ENCODE measurements at places on chromosomes 16 and 17.

GRCh38 chr16:31519759-31520431 lies 7.8 kb upstream of the AHSP start:
- no peak for DNase-seq

DNA sequence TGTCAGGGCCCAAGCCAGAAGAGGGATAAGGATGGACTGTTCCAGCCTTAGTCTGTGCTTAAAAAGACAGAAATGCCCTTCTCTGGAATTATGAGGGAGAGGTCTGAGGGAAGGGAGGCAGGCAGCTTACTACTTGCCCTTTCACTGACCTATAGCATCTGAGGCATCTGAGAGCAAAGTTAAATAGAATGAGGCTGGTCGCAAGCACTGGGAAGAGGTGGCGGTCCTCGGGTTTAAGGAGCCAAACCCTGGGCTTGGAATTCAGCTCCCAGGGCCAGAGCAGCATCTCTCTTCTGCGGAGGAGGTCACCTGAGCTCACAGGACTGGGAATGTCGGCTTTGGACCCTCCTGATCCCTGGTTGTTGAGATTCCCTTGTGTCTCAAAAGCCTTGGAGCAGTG lies 3.1 kb upstream of the LIMD2 start:
- no peak for DNase-seq

- no peak for DNase-seq
Observed at GRCh38 chr16:51129105-51129504, 22.0 kb downstream of the SALL1 start.

GRCh38 chr17:6684460-6684783 lies 28.7 kb downstream of the SLC13A5 start:
- DNase-seq: no peak

- no peak for DNase-seq
Observed at GRCh38 chr16:48622456-48623303, 12.7 kb upstream of the N4BP1 start.

GRCh38 chr17:13560935-13561334 lies 40.8 kb downstream of the HS3ST3A1 start:
- no peak for DNase-seq

GRCh38 chr16:28125592-28125991 lies 62.1 kb upstream of the GSG1L start:
- no peak for DNase-seq

- no peak for DNase-seq
Observed at GRCh38 chr17:64653325-64653984, 8.7 kb downstream of the SMURF2 start.

DNA sequence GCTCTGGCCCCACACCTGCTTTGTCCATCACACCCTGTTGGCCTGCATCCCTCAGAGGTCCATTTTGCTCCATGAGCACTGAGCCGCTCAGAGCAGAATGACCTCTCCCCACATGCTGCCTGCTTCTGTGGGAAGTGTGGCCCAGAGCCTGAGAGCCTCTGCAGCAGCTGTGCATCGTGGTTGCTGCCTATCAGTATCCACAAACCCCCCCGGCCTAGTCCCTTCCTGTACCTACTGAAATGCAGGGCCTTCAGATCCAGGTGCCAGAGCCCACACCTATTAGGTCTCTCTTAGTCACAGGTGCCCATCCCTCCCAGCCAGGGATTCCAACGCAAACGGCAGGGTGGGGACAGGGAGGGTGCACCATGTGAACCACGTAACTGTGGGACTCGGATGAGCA lies 16.6 kb upstream of the TRPV3 start:
- no peak for DNase-seq

DNA sequence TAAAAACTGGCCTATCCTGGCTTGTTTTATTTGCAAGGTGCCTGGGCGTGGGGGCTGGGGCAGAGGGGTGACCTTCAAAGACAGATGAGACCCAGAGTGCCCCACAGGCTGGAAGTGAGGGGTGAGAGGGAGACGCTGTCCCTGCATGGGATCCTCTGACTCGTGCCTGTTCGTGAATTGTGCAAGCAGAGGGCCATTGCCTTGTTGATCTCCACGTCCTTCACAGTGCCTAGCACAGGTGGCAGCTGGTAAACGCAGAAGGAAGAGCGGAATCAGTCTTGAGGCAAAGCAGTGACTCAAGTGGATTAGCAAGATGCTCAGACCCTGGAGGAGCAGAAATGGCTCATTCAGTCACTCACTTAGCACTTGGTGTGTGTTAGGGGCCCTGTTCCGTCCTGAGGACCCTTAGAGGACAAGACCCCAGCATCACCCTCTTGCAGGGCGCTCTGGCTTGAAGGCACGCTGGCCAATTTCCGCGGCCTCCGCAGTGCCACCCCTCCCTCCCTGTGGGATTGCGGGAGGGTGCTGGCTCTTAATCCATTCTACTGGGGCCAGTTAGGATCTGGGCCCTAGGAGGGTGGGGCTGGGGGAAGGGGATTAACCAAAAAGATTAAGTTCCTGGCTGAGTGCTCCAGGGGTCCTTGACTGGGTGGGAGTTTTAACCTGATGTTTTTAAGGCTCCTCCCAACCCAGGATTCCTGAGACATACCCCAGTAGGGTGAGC lies 151.2 kb downstream of the CCDC182 start:
- no peak for DNase-seq

DNA sequence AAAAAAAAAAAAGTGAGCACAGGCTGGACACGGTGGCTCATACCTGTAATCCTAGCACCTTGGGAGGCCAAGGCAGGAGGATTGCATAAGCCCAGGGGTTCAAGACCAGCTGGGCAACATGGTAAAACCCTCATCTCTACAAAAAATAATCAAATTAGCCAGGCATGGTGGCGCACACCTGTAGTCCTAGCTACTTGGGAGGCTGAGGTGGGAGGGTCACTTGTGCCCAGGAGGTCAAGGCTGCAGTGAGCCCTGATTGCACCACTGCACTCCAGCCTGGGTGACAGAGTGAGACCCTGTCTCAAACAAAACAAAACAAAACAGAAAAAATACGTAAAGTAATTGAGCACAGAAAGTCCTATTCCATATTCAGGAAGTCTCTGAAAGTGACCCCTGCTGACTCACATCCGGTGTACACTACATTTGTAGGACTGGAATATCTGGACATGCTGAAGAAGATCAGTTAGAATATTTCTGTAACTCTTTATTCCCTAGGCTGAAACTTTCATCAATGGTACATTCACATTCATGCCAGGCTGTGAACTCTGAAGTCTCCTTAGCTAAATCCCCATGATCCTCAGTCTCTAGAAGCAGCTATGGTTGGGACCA lies 66.0 kb upstream of the HAS3 start:
- DNase-seq: no peak

DNA sequence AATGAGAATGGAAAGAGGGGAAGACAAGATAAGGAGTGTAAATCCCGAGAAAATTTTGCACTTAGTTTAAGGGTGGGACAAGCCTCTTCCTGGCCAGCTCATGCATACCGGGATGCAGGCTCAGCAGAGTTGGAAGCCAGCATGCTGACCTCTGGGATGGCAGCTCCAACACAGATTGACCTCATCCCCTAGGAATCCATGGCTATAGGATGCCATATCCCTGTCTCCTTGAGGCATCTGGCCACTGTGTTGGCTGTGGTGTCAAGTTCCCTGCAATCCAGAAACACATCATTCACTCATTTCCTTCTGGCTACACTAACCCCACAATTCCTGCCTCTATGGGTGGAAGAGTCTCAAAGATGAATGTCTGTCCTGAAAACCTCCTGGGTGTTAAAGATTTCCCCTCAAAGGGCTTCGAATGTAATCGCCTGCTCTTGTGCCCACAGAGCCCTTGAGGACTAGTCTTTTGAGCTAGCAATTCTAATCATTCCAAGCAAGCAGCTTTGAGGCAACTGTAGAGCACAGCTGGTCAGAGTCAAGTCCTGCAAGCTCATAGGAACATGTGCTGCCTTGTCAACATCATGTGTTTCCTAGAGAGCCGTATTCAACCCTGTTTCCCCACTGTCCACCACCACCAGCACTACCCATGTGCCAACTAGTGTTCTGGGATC lies 141.4 kb downstream of the PMP22 start:
- no peak for DNase-seq

- DNase-seq: no peak
Observed at GRCh38 chr16:83907631-83908250, 8.8 kb downstream of the MLYCD start.

DNA sequence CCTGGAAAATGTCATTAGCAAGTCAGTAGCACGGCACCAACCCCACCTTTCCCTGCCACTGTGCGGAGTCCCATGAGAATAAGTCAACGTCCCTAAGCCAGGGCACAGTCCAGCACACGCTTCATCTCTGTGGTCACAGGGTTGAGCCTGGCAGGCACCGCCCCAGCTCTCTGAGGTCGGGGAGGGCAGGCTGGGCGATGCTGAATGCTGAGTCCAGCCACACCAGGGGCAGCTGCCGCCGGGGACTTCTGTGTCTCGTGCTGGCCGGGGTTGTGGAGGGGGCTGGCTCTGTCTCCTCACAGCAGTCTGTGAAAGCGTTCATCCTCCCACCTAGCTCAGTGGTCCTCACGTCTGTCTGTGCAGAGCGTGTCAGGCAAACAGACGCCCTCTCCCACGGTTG lies 53.2 kb downstream of the BANP start:
- no peak for DNase-seq

GRCh38 chr17:54932711-54933110 lies 32.1 kb downstream of the TOM1L1 start:
- no peak for DNase-seq

- DNase-seq: peak; percentile 42
Observed at GRCh38 chr17:70074956-70075355, at the start of gene KCNJ16. TSS of gene KCNJ16 (plus strand) at chr17:70075225. CDS start at chr17:70132088, 56,863 bp downstream.

DNA sequence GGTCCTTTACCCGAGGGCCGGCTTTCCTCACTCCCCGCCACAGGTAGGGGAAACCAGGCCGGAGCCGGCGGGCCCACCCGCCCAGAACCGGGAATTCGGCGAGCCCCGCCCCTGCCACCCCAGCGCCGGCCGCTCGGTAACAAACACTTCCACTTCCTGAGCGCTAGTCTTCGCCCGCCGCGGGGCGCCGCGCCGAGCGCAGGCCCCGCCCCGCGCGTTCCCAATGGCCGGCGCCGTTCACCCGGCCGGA lies 224 bp upstream of the NHERF1 start:
- no peak for DNase-seq

- DNase-seq: no peak
Observed at GRCh38 chr16:50667497-50668367, 13.4 kb downstream of the SNX20 start.

DNA sequence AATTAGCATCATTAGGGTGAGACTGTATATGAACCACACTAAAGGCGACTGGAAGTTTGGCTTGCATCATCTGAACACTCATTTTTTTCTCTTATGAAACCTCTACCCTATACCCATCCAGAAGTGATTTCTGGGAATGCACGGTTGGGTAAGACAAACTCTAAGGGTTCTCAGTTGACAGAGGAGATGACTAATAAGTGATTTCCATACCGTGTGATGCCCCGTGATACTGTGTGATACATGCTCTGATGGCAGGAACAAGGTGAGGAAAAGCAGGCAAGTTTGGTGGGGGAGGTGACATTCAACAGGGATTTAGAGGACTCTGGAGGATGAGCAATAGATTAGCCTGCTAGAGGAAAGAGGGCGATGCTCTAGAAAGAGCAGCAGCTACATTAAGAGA lies 156.4 kb upstream of the CCL2 start:
- DNase-seq: no peak

DNA sequence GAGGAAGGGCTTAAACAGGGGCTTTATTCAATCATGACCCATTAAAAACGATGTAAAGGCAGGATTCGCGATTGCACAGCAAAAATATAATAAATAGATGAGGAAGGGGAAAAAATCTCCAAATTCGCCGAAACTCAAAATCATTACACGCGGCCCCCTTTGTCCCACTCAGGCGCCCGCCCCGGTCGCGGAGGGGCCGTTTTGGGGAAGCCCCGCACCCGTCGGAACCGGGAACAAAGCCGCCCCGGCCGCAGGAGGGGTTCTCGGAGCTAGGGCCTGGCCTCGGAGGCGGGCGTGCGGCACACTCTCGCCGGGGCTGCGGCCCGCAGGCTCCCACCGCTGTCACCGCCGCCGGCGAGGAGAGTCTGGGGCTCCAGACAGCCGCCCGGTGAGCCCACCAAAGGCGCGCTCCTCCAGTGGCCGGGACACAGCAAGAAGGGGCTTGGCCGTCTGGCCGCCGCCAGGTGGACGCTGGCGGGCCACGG lies 521 bp downstream of the C16orf87 start:
- no peak for DNase-seq

- DNase-seq: no peak
Observed at GRCh38 chr17:57004944-57005579, 27.1 kb downstream of the SCPEP1 start.

DNA sequence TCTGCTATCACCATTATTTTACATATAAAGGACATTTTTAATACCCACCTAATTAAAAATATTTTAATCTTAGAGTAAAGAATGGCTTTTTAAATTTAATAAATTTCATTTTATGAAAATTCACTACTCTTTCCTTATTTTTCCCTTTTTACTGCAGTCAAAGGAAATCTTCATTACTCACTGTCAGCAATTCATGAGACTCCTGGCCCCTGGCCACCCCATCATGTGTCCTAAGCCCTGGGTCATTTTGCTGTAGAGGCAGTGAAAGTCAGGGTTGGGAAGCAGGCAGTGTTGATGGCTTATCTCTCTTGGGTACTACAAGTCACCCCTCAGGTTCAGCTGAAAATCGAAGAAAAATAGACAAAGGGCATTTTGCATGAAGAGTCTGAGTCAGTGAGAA lies 468.6 kb upstream of the CCL2 start:
- DNase-seq: no peak

GRCh38 chr17:18921485-18921884 lies 30.5 kb upstream of the SLC5A10 start:
- no peak for DNase-seq

- DNase-seq: no peak
Observed at GRCh38 chr16:87562201-87562600, 40.1 kb upstream of the JPH3 start.

DNA sequence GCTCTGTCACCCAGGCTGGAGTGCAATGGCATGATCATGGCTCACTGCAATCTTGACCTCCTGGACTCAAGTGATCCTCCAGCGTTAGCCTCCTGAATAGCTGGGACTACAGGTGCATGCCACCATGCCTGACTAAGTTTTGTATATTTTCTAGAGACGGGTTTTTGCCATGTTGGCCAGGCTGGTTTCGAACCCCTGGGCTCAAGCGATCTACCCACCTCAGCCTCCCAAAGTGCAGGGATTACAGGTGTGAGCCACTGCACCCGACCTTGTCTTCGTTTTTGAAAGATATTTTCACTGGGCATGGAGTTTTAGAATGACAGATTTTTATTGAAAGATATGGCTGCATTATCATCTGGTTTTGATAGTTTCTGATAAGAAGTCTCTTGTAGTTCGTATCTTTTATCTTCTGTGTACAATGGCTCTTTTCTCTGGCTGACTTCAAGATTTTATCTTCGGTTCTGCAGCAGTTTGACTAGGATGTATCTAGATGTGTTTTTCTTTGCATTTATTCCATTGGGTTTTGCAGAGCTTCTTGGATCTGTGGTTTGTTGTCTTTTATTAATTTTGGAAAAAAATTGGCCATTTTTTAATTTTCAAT lies 14.6 kb downstream of the ADGRG5 start:
- no peak for DNase-seq

DNA sequence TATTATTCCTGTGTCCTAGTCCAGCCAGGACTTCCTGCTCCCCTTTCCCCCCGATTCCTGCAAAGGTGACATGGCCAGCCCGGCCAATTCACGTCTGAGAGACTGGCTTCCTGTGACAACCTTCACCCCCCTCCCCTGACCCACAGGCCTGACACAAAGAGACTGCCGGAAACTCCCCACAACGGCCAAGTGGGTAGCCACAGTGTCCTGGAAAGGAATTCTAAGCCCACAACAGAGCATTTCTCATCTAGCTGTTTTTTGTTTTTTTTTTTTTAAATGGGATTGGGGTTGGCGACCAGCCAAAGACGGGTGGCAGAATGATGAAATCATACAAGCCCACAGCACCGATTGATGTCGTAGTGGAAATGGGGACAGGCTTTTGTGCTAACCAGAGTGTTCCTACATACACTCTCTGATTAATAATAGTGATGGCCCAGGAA lies 2.8 kb upstream of the XAF1 start:
- DNase-seq: no peak

Data from progenitor cell of endocrine pancreas (in vitro differentiated cells).